SHP77 (cell line): ENCODE measurements at places on chromosomes 4 and X.

DNA sequence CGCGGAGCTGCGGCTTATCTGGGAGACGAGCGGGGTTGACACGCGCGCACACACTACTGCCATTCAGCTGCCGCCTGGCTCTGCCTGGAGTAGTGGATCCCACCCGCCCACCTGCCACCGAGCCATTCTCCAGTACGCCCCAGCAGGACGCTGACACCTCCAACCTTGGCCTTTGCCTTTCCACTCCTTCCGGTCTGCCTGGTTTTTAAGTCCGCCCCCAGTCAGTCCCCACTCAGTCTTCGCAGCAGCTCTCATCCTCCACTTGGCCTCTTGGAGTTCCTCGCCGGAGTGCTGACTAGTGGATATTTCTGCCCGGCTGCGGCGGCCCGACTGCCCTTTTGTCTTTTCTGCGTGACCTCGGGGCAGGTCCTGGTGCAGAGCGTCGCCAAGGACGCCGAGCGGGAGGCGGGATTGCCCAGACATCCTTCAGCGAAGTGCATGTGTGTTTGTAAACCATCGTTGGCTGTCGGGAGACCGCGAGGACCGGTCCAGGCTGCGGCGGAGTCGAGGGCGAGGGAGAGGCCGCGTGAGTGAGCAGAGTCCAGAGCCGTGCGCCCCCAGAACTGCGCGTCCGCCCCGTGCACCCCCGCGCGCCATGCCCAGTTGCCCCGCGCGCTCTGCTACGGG is 1.1 kb downstream of the SLIT2 start:
- DNase-seq, result no peak

DNA sequence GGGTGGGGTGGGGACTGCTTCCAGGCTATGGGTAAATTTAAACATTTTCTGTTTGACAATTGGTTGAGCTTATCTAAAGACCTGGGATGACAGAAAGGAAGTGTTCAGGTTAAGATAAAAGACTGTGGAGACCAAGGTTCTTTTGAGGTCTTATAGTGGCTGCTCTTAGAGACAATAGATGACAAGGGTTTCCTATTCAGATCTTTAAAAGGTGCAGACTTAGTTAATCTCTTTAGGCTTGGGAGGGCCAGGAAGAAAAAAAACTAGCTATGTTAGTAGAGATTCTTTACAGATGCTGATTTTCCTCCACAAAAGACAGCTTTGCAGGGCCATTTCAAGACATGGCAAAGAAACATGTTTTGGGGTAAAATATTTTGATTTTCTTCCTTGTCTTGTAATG is 972.5 kb downstream of the CCSER1 start:
- DNase-seq, result no peak

DNA sequence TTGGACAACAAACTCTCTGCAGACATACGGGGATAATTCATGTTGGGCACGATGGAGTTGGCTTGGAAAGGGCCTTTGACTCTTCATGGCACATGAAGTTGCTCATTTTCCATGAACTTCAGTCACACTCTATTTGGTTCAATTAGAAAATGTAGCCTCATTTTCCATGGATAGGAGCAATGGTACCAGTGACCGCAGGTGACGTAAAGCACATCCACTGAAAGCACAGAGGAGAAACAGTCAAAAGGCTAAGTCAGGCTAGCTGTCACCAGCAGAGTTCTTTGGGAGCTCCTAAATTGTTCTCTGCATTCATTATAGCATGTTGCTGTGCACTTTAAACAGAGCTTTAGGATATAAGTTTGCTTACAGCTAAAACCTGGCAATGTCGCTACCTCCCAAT is 39.9 kb upstream of the MAP3K15 start:
- DNase-seq, result no peak

DNA sequence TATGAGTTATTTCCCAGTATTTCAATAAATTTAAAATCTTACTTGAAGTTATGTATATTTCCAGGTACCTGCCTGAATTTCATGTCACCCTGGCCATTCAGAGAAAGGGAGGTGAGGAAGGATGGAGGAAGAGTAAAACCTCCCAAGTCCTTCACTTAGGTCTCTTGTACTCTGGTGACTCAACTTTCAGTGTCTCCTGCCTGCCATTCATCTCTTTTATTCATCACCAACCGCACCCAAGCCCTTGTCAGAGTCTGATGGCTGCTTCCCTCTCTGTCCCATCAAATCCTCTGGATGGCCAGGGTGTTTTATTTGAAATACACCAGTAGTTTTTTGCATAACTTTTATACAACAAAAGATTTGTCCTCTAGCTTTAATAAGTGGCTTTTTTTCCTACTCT is 17.8 kb downstream of the TMPRSS11E start:
- DNase-seq, result no peak
